ENCODE measurements at places on chromosomes 2 and 18.

- H3K27ac ChIP-seq, result no peak overlapping the region
- no peaks in the 10 kb centered on the region for H3K36me3 ChIP-seq
- no peak overlapping the region for H3K4me3 ChIP-seq
- H3K27me3 ChIP-seq, result no peaks in the 10 kb centered on the region
- H3K4me1 ChIP-seq, result no peaks in the 10 kb centered on the region
These were observed 441.7 kb downstream of the RNF144A start for GRCh38 chr2:7358865-7359447.

- DNase-seq, result no peak
- peaks cover 7% of the 10 kb centered on the region for H3K4me1 ChIP-seq
- H3K27me3 ChIP-seq, result no peaks in the 10 kb centered on the region
- no peak overlapping the region for H3K27ac ChIP-seq
- no peaks in the 10 kb centered on the region for H3K36me3 ChIP-seq
These were observed 22.9 kb upstream of the MGAT4A start for GRCh38 chr2:98753801-98754200.

DNA sequence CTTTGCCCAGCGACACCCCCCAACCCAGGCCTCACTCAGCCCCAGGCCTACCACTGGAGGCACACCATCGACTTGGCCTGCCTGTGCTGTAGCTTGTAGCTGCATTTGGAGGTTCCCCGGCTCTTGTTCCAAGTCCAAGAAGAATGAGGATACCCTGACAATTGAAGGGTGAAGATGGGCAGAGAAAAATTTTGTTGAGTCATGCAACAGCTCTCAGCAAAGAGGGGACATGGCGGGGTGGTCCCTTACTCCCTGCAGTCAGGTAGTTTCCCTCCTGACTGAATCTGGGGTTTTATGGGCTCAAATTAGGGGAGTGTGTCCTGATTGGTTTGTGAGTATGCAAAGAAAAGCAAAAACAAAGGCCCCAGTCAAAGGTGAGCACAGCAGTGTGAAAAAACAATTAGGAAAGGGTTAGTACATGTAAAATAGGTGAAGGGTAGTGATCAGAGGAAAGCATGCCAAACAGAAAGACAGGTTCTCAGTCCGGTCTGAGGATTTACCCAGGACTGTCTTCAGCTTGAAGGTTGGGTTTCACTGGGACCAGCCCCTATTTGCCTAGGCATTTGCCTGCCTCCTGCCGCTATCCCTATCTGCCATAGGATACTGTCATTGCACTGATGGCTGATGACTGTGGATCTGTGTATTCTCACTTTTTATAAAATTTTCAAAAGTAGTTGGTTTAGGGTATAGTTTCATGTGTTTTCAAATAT is 316.4 kb upstream of the RND3 start:
- H3K27ac ChIP-seq, result no peak overlapping the region
- no peak overlapping the region for H3K4me3 ChIP-seq

- no peaks in the 10 kb centered on the region for H3K27me3 ChIP-seq
- H3K27ac ChIP-seq, result no peak overlapping the region
- H3K4me1 ChIP-seq, result peaks cover 2% of the 10 kb centered on the region
- H3K4me3 ChIP-seq, result no peak overlapping the region
These were observed 2.4 kb downstream of the EFHD1 start for GRCh38 chr2:232635820-232636219.

DNA sequence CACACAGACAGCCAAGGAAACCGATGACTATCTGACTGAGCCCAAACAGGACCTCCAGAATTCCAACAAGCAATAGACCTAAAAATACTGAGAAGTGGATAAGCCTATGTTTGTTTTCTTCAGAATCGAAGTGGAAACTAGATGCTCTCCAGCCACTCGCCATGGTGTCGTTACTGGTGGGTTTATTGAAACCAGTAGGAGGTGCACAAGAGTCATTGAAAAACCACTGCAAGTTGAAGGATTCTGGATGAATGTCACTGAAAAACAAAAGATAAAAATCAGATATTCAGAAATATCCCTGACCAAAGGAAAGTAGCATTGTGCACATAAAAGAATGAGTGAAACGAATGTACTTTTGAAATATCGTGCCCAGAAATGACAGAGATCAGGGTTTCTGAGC is 15.3 kb downstream of the TM4SF20 start:
- no peak overlapping the region for H3K4me3 ChIP-seq
- H3K36me3 ChIP-seq, result no peaks in the 10 kb centered on the region
- no peak for DNase-seq
- H3K4me1 ChIP-seq, result no peaks in the 10 kb centered on the region
- H3K27ac ChIP-seq, result no peak overlapping the region

All from ovary (tissue), 10 donors.